ENCODE measurements at places on chromosomes 2 and 18.

DNA sequence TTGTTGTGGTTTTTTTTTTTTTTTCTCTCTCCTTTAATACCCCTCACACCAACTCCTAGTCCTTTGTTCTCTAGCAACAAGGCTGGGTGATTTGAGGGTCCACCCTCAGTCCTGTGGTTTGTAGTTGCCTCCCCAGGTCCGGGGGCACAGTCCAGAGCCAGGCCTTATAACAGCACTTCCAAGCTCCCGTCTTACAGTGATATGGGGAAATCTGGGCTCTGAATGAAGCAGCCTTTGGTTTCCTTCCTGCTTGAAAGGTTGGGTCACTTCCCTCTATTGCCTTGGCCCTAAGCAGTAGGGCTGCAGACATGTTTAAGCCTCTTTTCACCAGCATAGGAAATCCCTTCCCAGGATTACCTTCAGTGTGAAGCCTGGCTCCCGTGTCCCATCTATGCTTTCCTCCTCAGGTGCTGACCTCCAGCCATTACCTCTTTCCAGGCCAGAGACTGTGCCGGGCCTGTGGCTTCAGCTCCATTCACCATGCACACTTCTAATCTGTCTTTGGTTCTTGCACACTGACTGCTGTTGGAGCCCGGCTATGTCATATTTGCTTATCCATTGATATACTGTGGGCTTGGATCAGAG is 21.2 kb upstream of the NTSR2 start:
- H3K27ac ChIP-seq: no peak overlapping the region
- no peaks in the 10 kb centered on the region for H3K27me3 ChIP-seq
- no peaks in the 10 kb centered on the region for H3K36me3 ChIP-seq
- H3K4me3 ChIP-seq: no peak overlapping the region

GRCh38 chr2:88038263-88039105 is 17.1 kb downstream of the KRCC1 start:
- peaks cover 24% of the 10 kb centered on the region for H3K4me1 ChIP-seq
- peak overlapping the region; percentile 57 for H3K27ac ChIP-seq
- H3K27me3 ChIP-seq: no peaks in the 10 kb centered on the region
- no peak overlapping the region for H3K4me3 ChIP-seq
- DNase-seq: no peak

DNA sequence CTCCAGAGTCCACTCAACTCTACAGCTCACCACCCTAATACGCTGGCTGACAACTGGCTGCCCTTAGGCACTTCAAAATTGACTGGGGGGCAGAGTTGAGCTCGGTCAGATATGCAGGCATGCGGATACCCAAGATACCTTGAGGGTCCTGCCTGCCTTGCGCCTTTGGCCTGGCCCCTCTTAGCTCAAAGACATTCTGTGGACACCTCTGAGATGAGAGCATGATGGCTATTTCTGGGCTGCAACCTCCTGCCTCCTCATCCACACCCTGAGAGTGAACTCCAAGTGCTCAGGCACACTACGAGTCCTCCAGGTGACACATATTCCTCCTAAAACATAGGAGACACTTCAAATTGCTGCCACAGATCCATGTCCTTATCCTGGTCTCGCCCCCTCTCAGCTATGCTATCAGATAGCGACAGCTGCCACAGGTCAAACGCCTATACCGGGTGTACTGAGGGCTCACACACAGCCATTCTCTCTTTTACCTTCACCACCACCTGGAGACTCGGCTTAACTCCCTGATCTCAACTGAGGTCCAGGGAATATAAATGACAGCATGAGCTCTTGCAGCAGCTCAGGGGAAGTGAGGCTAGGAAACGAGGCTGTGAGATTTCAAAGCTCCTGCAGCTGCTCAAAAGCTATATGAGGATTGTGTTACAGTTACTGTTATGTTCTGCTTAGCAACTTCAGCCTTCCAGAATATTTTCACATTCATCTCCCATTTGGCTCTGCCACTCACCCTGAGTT is 60.5 kb upstream of the TEX51 start:
- H3K4me1 ChIP-seq: no peaks in the 10 kb centered on the region
- no peaks in the 10 kb centered on the region for H3K36me3 ChIP-seq
- DNase-seq: no peak
- H3K4me3 ChIP-seq: no peak overlapping the region
- H3K27ac ChIP-seq: no peak overlapping the region
- no peaks in the 10 kb centered on the region for H3K27me3 ChIP-seq

DNA sequence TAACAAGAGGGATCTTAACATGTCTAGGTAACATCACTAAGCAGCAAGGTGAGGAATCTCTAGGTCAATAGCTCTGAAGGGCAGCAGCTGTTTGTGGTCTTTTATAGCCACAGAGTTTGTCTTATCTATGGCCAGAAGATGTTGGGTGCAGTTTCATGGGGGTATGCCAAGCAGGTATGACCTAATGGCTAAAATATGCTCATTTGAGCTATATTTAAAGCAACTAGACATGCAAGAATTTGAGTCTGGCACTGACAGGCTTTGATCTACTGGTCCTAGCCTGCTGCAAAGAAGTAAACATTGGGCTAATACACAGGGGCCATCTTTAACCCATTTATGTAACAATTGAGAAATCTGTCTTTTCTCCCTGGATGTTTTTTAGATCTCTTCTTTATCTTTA is 13.9 kb upstream of the UGP2 start:
- no peak overlapping the region for H3K4me3 ChIP-seq
- no peaks in the 10 kb centered on the region for H3K36me3 ChIP-seq
- DNase-seq: no peak
- no peaks in the 10 kb centered on the region for H3K27me3 ChIP-seq

- no peak overlapping the region for H3K27ac ChIP-seq
- H3K4me1 ChIP-seq: no peaks in the 10 kb centered on the region
- H3K4me3 ChIP-seq: no peak overlapping the region
Measured at GRCh38 chr18:35174093-35174731, 66.6 kb upstream of the ZNF397 start.

DNA sequence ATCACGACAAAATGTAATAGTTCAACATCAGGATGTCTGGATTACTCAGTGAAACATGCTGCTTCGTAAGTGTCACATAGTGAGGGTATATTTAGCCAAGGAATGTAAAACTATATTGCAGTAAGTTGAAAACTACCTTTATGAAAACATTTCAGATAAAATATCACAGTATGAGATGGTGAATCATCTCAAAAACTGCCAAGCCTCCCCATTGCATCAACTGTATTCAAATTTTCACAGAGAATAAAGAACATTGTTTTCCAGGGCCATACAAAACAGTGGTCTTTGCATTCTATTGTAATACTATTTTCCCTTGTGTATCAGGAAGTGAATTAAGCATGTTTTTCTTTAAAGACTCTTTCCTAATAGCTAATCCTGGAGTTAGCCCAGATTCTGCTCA is 47.6 kb upstream of the MSTN start:
- H3K27ac ChIP-seq: no peak overlapping the region
- H3K4me1 ChIP-seq: no peaks in the 10 kb centered on the region
- H3K27me3 ChIP-seq: no peaks in the 10 kb centered on the region
- no peaks in the 10 kb centered on the region for H3K36me3 ChIP-seq

DNA sequence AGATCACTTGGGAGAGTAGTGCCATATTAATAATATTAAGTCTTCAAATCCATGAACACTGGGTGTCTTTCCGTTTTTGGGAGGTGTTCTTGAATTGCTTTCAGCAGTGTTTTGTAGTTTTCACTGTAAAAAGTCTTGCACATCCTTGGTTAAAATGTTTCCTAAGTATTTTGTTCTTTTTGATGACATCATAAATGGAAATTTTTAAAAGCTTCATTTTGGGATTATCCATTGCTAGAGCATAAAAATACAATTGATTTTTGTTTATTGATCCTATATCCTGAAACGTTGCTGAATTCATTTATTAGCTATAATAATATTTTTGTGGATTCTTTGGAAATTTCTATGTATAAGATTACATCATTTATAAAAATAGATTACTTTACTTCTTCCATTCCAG is 96.8 kb downstream of the ARHGEF4 start:
- no peak for DNase-seq
- H3K27ac ChIP-seq: no peak overlapping the region
- no peaks in the 10 kb centered on the region for H3K4me1 ChIP-seq

DNA sequence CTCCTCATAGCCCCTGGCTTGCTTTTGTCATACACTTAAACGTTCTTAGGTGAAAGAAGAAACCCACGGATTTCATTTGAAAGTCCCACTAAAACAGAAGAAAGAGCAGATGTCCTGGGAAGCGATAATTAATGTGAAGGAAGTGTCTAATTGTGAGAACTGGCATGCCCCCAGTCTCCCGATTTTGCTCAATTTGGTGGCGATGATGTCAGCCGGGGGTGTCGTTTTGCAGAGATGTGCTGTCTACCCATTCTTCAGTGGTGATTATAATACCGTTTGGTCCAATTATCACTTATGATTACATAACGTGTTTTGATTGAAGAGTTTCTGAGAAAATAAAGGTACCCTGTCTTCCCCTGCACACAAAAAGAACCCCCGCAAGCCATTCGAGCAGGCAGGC is 103.1 kb downstream of the RTN4 start:
- H3K4me1 ChIP-seq: no peaks in the 10 kb centered on the region
- H3K4me3 ChIP-seq: no peak overlapping the region
- H3K27me3 ChIP-seq: no peaks in the 10 kb centered on the region
- H3K27ac ChIP-seq: no peak overlapping the region
- DNase-seq: no peak

GRCh38 chr2:164764996-164765395 is 76.6 kb downstream of the COBLL1 start:
- H3K27me3 ChIP-seq: no peaks in the 10 kb centered on the region
- no peak overlapping the region for H3K4me3 ChIP-seq
- no peak overlapping the region for H3K27ac ChIP-seq
- DNase-seq: no peak

GRCh38 chr2:55047677-55048299 is 2.5 kb downstream of the RTN4 start:
- peak overlapping the region; percentile 67 for H3K4me3 ChIP-seq
- no peaks in the 10 kb centered on the region for H3K27me3 ChIP-seq
- peaks cover 43% of the 10 kb centered on the region for H3K36me3 ChIP-seq
- no peak for DNase-seq
- H3K27ac ChIP-seq: peak overlapping the region; percentile 99

GRCh38 chr2:190698895-190699294 is 50.0 kb downstream of the NAB1 start:
- no peak for DNase-seq
- H3K4me1 ChIP-seq: peaks cover 3% of the 10 kb centered on the region
- H3K4me3 ChIP-seq: no peak overlapping the region
- H3K36me3 ChIP-seq: no peaks in the 10 kb centered on the region
- H3K27ac ChIP-seq: no peak overlapping the region
- H3K27me3 ChIP-seq: peaks cover 3% of the 10 kb centered on the region

DNA sequence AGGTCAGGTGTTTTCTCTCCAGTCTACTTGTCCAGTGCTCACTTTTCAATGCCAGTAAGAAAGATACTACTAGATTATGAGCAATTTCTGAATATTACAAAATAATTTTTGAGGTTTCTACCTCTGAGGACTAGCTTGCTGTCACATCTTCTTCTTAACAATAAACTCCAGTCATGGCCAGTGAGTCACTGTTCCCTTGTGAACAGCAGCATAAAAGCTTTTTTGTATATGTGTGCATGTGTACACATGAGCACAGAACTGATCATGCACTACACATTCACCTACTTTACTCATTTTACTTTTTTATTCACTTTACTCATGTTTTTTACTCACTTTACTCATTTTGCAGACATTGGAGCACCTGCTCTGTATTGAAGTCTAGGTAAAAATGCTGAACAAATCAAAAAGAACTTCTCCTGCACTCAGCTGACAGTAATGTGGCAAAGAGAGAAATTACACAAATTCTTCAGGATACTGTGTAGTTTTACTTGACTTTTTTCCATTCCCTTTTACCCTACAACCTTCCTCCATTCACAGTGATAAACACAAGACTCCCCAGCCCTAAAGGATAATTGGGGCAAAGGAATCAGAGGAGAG is 28.0 kb downstream of the ST6GAL2 start:
- H3K4me1 ChIP-seq: no peaks in the 10 kb centered on the region
- no peak for DNase-seq
- peaks cover 4% of the 10 kb centered on the region for H3K27me3 ChIP-seq
- no peak overlapping the region for H3K4me3 ChIP-seq
- no peaks in the 10 kb centered on the region for H3K36me3 ChIP-seq
- H3K27ac ChIP-seq: no peak overlapping the region

GRCh38 chr2:75226617-75227016 is 27.3 kb upstream of the TACR1 start:
- no peak overlapping the region for H3K27ac ChIP-seq
- H3K27me3 ChIP-seq: no peaks in the 10 kb centered on the region
- H3K36me3 ChIP-seq: no peaks in the 10 kb centered on the region
- no peak for DNase-seq
- no peaks in the 10 kb centered on the region for H3K4me1 ChIP-seq

DNA sequence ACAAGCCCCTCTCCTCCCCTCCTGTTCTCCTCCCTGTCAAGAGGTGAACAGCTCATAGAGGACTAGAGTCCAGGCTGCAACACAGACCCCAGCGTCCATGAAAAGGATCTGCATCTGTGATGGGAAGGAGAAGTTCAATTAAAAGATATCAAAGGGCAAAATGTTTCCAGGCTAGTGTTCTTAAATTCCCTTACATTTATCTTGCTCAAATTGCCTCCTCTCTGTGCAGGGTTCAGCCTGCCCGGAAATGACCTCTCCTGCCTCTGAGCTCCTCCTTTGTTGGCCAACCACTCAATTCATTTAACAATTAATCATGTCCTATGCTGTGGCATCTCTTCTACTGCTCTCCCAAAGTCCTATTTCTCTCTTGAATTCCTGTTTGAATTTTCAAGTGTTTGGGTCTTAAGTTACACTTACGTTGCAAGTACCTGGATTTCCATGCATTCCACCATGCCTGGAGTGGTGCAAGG is 105.3 kb downstream of the TSN start:
- no peaks in the 10 kb centered on the region for H3K4me1 ChIP-seq
- no peaks in the 10 kb centered on the region for H3K27me3 ChIP-seq
- no peak overlapping the region for H3K4me3 ChIP-seq
- no peaks in the 10 kb centered on the region for H3K36me3 ChIP-seq
- DNase-seq: no peak

- peaks cover 77% of the 10 kb centered on the region for H3K36me3 ChIP-seq
- H3K27ac ChIP-seq: no peak overlapping the region
- H3K4me1 ChIP-seq: no peaks in the 10 kb centered on the region
- no peaks in the 10 kb centered on the region for H3K27me3 ChIP-seq
Measured at GRCh38 chr18:13746633-13747032, 20.2 kb downstream of the RNMT start.

DNA sequence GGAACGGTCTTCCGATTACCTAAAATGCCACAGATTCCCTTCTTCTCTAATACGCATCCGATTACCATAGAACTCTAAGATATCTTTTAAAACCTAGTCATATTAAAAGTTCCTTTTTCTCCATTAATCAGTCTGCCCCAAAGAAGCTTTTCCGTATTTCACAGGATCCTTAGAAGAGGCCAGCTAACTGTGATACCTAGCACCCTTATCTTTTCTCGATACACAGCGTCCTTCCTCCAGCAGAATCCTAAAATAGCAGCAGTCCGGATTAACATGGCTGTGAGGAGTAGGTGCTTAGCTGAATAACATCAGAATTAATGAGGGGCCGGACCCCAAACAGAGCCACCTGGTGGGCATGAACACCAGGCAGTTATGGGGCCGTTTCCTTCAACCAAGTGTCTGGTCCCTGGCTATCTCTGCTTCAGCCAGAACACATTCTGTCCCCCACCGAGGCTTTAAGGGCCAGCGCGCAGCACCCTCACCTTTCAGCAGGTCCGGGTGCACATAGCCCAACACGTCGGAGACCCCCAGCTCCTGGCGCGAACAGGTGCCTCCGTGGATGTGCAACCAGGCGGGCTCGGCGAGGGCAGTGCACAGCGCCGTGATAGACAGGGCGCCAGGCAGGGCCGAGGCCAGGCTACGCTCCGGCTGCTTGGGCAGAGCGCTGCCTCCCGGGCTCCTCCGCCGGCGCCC is 995 bp downstream of the TMEM127 start:
- H3K27me3 ChIP-seq: no peaks in the 10 kb centered on the region
- no peak for DNase-seq
- peak overlapping the region; percentile 24 for H3K27ac ChIP-seq
- H3K36me3 ChIP-seq: peaks cover 41% of the 10 kb centered on the region
- peak overlapping the region; percentile 54 for H3K4me3 ChIP-seq

Data from RWPE2 (cell line).